ENCODE measurements at places on chromosomes 2 and 18.

- DNase-seq: no peak
- no peak overlapping the region for H3K27ac ChIP-seq
- H3K4me3 ChIP-seq: no peak overlapping the region
- no peaks in the 10 kb centered on the region for H3K27me3 ChIP-seq
- H3K4me1 ChIP-seq: no peaks in the 10 kb centered on the region
Observed at GRCh38 chr18:35172009-35172408, 68.8 kb upstream of the ZNF397 start.

GRCh38 chr2:161425728-161426454, 9.8 kb downstream of the TBR1 start:
- no peak for DNase-seq
- peaks cover 16% of the 10 kb centered on the region for H3K4me1 ChIP-seq
- H3K36me3 ChIP-seq: no peaks in the 10 kb centered on the region
- H3K4me3 ChIP-seq: no peak overlapping the region
- no peak overlapping the region for H3K27ac ChIP-seq

- no peak for DNase-seq
- peaks cover 8% of the 10 kb centered on the region for H3K27me3 ChIP-seq
- H3K36me3 ChIP-seq: no peaks in the 10 kb centered on the region
Observed at GRCh38 chr2:171524018-171524401, 1.7 kb downstream of the CYBRD1 start.

DNA sequence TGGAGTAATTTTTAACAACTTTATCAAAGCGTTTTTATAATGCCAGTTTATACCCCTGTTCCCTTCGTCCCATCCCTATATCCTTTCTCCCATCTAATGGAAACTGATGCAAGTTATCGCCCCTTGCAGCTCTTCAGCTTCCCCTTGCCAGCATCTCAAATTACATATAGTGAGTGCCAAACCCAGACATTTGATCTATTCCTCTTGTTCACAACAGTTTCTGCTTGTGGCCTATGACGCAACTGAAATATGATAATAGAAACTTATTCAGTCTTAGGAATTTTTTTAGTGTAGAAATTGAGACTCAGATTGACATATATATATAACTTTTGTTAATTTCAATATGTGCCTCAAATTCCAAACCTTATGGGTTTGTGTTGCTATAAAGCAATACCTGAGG, 562.2 kb upstream of the VWC2L start:
- no peak overlapping the region for H3K4me3 ChIP-seq
- no peak for DNase-seq
- H3K4me1 ChIP-seq: no peaks in the 10 kb centered on the region
- H3K27me3 ChIP-seq: no peaks in the 10 kb centered on the region
- no peak overlapping the region for H3K27ac ChIP-seq
- no peaks in the 10 kb centered on the region for H3K36me3 ChIP-seq

- H3K36me3 ChIP-seq: no peaks in the 10 kb centered on the region
- DNase-seq: no peak
- no peaks in the 10 kb centered on the region for H3K27me3 ChIP-seq
- H3K4me1 ChIP-seq: no peaks in the 10 kb centered on the region
- no peak overlapping the region for H3K27ac ChIP-seq
- no peak overlapping the region for H3K4me3 ChIP-seq
Observed at GRCh38 chr18:66136039-66136438, 385.2 kb downstream of the CDH7 start.

GRCh38 chr2:112787729-112788393, 3.6 kb upstream of the IL1A start:
- no peaks in the 10 kb centered on the region for H3K27me3 ChIP-seq
- no peaks in the 10 kb centered on the region for H3K4me1 ChIP-seq
- no peak for DNase-seq

GRCh38 chr18:8806100-8806797, 100.9 kb downstream of the MTCL1 start:
- H3K4me3 ChIP-seq: no peak overlapping the region
- H3K27ac ChIP-seq: no peak overlapping the region
- H3K36me3 ChIP-seq: no peaks in the 10 kb centered on the region
- DNase-seq: no peak
- H3K27me3 ChIP-seq: no peaks in the 10 kb centered on the region
- no peaks in the 10 kb centered on the region for H3K4me1 ChIP-seq

- no peaks in the 10 kb centered on the region for H3K36me3 ChIP-seq
- no peaks in the 10 kb centered on the region for H3K27me3 ChIP-seq
Observed at GRCh38 chr2:38775921-38776225, 2.1 kb upstream of the GEMIN6 start.

DNA sequence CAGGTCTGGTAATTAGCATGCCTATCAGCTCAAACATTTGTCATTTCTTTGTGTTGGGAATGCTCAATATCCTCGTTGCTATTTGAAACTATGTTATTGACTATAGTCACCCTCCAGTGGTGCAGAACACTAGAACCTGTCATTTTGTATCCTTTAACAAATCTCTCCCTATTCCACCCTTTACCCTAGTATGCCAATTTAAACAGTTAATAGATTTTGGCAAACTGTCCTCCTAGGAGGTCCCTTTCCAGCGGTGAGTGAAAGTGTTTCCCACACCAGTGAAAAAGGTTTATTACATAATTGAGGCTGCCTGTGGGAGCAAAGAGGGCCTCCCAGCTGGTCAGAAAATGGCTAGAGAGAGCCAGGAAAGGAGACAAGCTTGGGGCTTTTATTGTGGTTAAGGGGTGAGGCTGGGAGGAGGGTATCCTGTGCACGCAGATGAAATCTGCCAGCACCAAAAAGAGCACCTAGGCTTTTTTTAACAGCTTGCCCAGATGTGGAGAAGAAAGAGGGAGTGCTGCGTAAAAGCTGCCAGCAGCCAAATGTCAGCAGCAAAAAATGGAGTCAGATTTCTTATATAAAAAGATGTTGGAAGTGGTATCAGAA, 1.8 kb upstream of the DRC1 start:
- no peaks in the 10 kb centered on the region for H3K36me3 ChIP-seq
- DNase-seq: no peak
- H3K27ac ChIP-seq: no peak overlapping the region
- H3K4me1 ChIP-seq: no peaks in the 10 kb centered on the region

DNA sequence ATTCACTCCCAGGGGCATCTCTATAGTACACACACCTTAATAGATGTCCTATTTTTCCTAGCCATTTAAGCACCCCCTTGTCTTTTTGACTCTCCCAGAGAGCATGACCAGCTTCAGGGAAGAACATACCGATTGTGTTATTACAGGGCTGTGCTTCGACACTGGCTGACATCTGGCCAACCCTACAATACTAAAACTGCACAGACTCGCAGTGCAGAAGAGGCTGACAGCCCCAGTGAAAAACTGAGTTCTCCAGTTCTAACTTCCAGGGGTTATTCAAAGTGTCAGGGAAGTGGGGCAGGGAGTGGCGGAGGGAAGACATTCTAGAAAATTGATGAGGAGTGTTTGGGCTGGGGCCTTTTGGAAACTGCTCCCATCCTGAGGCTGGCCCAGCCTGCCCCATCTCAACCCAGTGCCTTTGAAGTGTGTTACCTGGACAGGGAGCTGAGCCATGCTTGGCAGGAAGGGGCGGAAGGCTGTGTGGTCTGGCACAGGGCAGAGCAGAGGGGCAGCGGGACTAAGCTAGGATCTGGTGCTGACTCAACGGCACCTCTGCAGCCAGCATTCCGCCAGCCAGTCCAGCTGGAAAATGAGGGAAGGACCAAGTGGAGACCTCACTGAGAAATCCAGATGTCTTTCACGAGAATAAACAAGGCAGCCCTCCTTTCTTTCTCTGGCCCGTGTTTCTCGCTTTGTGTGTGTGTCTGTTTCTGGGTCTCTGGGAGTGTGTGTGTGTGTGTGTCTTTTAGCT, 15.4 kb upstream of the IGFBP5 start:
- no peaks in the 10 kb centered on the region for H3K36me3 ChIP-seq
- no peaks in the 10 kb centered on the region for H3K4me1 ChIP-seq
- no peaks in the 10 kb centered on the region for H3K27me3 ChIP-seq
- DNase-seq: no peak

GRCh38 chr2:200613692-200614091, 27.9 kb downstream of the AOX1 start:
- no peaks in the 10 kb centered on the region for H3K27me3 ChIP-seq
- DNase-seq: no peak
- no peaks in the 10 kb centered on the region for H3K4me1 ChIP-seq
- H3K4me3 ChIP-seq: no peak overlapping the region

DNA sequence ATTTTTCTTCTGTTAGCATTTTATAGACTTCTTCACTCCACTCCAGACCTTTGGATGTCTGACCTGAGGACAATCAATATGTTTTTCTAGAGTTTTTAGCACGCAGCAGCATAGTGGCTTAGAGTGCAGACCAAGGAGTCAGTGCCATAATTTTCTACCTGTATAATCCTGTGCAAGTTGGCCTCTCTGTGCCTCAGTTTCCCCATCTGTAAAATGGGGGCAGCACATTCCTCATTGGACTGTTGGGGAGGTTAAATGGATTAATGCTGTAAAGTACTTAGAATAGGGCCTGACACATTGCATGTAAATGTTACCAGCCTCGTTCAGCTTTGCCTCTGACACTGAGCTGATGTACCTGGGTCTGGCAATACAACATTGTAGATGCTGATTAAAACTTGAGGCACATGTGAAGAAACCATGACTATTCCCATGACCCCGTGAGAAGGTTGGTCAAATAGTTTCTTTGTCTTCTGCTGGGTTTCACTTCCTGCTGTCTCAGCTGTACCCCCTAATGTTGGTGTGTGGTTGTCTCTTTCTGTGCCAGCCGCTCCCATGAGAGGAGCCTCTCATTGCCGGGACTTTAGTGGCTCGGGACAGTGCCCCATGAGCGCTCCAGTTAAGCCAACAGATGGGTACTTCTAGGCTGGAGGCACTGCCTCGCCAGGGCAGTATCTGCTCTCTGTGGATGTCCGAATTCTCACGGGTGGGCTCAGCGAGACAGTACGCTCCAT, 125.3 kb downstream of the SH3RF3 start:
- H3K27me3 ChIP-seq: no peaks in the 10 kb centered on the region
- no peak overlapping the region for H3K4me3 ChIP-seq
- no peaks in the 10 kb centered on the region for H3K36me3 ChIP-seq
